ENCODE measurements at places on chromosomes 3 and 15. TPM values are rescaled to one million over a fixed set of nuclear protein-coding genes. Genes with fewer than 3 reads are reported as not detected.

Gene TMCO5A
- not detected for total RNA-seq

Gene TTBK2
- 17.3 TPM for total RNA-seq

- no peak for DNase-seq
These were observed 879.2 kb downstream of the ROBO1 start for GRCh38 chr3:78888635-78889034.

Gene REC114
- not detected for total RNA-seq

DNA sequence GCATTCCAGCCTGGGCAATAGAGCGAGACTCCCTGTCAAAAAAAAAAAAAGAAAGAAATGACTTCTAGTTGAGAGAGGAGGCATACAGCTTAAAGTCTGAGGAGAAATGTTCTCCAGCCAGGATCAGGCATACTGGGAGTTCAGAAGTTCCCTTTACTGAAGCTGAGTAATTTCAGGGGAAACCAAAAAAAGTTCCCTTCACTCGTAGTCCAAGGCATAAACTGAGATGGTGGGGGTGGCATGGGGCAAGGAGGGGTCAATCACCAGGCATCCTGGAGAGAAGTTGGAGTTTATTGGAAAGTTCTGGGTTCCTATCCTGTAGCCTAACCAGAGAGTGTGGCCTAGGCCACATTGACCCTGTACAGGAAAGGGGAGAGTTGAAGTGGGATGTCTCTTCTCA is 5.9 kb downstream of the GPX1 start:
- no peak for DNase-seq

- DNase-seq: peak; percentile 20
These were observed 603.9 kb upstream of the KCNMB2 start for GRCh38 chr3:177932346-177932745.

GRCh38 chr3:46695962-46696894 is 2.7 kb upstream of the ALS2CL start:
- DNase-seq: no peak
